Type B pancreatic cell (in vitro differentiated cells): ENCODE measurements at places on chromosomes 2 and 18. TPM values are rescaled to one million over a fixed set of nuclear protein-coding genes. Genes with fewer than 3 reads are reported as not detected.

The CHRND gene
- 0.60 TPM in 1 of 2 replicates, not detected in the other for total RNA-seq

The FAM124B gene
- not detected in 2 replicates for total RNA-seq

DNA sequence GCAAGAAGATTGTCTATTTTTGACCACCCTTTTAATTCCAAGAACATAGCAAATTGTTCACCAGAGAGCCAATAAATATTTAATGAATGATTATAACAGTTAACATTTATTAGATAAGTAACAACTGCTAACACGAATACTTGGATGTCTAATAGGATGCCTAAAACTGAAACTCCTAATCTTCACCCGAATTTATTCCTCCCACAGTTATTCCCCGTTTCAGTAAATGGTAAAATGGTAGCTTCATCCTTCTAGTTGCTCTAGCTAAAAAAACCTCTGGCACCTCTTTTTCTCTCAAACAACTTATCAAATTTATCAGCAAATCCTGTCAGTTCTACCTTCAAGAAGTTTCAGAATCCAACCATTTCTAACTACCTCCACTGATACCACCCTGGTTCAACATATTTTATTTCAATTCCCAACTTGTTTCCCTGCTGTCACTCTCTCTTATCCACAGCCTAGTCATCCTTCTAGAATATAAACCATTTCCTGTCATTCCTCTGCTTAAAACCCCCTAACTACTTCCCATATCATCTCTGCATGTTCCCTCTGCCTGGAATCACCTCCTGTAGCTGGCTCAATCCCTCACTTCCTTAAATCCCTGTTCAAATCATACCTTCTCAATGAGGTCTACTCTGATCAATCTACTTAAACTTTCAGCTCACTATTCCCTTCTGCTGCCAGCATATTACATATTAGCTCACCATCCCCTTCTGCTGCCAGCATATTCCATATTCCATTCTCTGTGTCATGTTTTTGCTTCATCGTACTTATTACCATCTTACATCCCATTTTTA, 93.8 kb downstream of the ROCK2 start:
- no peak for DNase-seq

DNA sequence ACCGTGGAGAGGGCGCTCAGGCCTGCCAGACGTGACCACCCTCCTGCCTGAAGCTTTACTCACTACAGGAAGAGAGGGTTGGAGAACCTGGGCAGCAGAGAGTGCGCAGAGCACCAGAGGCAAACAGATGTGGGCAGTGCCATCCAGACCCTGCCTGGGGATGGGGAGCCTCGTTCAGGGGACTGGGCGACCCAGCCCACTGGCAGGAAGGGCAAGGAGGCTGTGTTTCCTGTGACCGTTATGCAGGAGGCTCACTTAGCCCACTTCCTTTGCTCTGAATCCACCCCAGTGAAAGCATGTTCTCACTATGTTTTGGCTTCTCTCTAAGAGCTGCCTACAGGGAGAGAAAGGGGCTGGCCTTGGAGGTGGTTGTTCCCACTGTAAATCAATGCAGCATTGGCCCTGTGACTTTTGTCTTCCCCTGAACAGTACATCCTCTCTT, 23.0 kb upstream of the ACKR3 start:
- DNase-seq: no peak

GRCh38 chr2:99808361-99809200, 318.8 kb upstream of the REV1 start:
- DNase-seq: no peak

GRCh38 chr2:82667491-82667890, 1791.6 kb downstream of the SUCLG1 start:
- DNase-seq: no peak
